Vagina (tissue), 2 donors: ENCODE measurements at places on chromosomes 16 and 17. TPM values are rescaled to one million over a fixed set of nuclear protein-coding genes. Genes with fewer than 3 reads are reported as not detected.

KCTD5 gene
- total RNA-seq = 19.4 TPM

- peak within 1 kb of the TSS; percentile 57 for H3K27ac ChIP-seq
- H3K4me1 ChIP-seq = peaks cover 22% of the 10 kb centered on the region
Measured at GRCh38 chr16:56657555-56658326, at the start of gene MT1F. MT1F (plus strand) TSS chr16:56657959; CDS start chr16:56658059, 100 bp downstream.

SMYD4 gene
- 16.7 TPM for total RNA-seq

DNA sequence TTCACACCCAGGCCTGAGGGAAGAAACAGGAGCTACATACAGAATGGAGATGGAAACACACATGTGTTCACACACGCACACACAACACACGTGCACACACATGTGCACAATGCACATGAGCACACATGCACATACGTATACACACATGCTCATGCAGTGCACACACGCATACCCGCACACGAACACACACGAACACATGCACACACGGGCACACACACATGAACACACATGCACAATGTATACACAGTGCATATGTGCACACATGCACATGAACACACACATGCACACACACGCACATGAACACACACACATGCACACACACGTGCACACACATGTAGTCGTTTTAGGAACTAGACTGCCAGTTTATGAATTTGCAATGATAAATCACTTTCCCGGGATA, 49.3 kb upstream of the CDR2 start:
- no peak overlapping the region for H3K4me3 ChIP-seq
- peak overlapping the region; percentile 91 for H3K27ac ChIP-seq
- H3K27me3 ChIP-seq = no peaks in the 10 kb centered on the region
- H3K36me3 ChIP-seq = no peaks in the 10 kb centered on the region
- DNase-seq = no peak
- H3K4me1 ChIP-seq = peaks cover 21% of the 10 kb centered on the region

CD300H gene
- total RNA-seq = not detected

DNA sequence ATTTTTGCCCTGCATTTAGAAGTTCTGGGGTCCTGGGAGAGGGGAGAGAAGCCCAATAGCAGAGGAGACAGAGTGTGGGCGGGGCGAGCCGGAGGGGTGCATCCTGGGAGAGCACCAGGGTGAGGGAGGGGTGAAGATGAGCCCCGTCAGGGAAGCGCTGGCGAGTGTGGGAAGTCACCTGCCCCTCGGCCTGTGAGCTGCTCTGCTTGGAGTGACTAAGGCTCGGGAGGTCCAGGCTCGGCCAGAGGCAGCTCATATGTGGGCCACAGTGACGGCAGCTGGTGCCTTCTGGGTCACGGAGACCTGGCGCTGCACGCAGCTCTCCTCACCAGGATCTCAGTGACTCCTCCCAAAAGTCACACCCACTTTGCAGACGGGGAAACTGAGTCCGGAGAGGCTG, 1.1 kb downstream of the ZG16B start:
- H3K4me3 ChIP-seq = no peak overlapping the region
- no peaks in the 10 kb centered on the region for H3K27me3 ChIP-seq
- no peak overlapping the region for H3K27ac ChIP-seq
- peaks cover 20% of the 10 kb centered on the region for H3K4me1 ChIP-seq
